ENCODE measurements at places on chromosomes 5 and 9.

- DNase-seq = no peak
Observed at GRCh38 chr5:140312791-140313189, 9.9 kb upstream of the PFDN1 start.

- no peak for DNase-seq
Observed at GRCh38 chr9:19615036-19615624, 173.7 kb downstream of the SLC24A2 start.

DNA sequence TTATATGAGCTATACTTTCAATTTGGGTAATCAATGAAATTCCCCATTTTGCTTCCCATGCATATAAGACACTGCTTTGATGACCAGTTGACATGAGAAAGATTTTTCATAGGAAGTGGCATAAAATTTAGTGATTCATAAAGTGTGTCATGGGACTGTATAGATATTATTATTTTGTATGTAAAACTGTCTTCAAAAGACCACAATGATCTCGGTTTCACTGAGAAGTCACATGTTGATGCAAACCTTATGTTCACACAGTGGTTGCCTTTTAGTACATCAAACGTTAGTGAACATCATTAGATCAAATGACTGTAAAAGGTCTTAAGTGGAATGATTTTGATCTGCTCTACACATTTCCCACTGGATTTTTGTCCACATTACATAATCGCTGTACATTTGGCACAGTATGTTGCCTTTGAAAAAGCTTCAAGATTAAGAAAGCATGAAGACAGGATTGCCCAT, 349.2 kb upstream of the MEF2C start:
- no peak for DNase-seq

- DNase-seq = peak; percentile 71
Observed at GRCh38 chr5:72234265-72234700, 85.8 kb downstream of the MRPS27 start.

GRCh38 chr9:127525401-127526188, 74.3 kb downstream of the LRSAM1 start:
- peak; percentile 51 for DNase-seq

DNA sequence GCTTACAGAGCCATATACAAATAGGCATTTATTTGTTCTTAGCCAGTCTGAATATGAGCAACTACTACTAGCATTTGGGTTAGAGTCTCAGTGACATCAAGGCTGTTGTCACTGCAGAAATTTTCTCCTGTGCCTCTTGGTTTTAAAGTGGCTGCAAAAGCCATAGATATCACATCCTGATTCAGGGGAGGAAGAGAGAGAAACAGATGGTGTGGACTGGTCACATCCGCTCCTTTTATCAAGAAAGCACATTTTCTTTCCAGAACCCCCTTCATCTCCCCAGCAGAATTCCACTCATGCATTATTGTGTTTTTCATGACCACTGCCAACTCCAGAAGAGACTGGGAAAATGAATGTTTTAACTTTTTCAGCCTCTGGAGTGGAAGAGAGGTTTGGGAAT, 69.8 kb downstream of the PTTG1 start:
- DNase-seq = no peak

GRCh38 chr9:100602342-100602801, 24.5 kb downstream of the CAVIN4 start:
- DNase-seq = peak; percentile 15

GRCh38 chr9:4805191-4805918, 12.6 kb downstream of the RCL1 start:
- no peak for DNase-seq

GRCh38 chr5:174790906-174791305, 66.5 kb downstream of the MSX2 start:
- peak; percentile 94 for DNase-seq

GRCh38 chr5:16612007-16612406, 4.8 kb downstream of the RETREG1 start:
- DNase-seq = peak; percentile 86

DNA sequence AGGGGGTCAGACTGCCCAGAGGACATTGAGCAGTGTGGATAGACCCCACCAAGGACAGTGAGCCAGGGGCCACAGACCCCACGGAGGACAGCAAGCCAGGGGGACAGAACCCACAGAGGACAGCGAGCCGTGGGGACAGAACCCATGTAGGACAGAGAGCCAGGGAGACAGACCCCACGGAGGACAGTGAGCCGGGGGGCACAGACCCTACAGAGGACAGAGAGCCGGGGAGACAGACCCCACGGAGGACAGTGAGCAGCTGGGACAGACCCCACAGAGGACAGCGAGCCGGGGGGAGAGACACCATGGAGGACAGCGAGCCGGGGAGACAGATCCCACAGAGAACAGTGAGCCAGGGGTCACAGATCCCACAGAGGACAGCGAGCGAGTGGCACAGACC, 3.4 kb upstream of the ZDHHC11 start:
- DNase-seq = no peak

- DNase-seq = no peak
Observed at GRCh38 chr5:74865804-74866595, at the start of gene FAM169A. Gene FAM169A, minus strand, starts transcription at chr5:74866387. Its CDS starts 24,711 bp downstream, at chr5:74841676.

GRCh38 chr5:5078009-5078897, 61.9 kb upstream of the ADAMTS16 start:
- DNase-seq = no peak

DNA sequence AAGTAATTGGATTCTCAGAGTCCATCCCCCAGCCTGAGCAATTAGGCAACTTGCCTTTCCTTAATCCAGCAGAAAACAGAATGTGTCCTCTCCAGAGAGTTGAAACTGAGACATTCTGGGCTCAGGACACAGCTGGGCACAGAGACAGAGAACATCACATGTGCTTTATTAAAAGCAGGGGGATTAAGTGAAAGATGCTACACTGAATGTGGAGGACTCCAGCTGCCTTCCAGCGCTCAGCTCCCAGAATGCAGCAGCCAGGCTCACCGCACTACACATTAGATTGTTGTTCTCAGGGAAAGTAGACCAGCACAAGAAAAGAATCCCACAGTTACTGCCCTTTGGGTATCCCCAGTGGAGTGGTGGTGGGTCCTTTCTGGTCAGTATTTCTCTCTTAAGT, 141.6 kb upstream of the IL12B start:
- no peak for DNase-seq

DNA sequence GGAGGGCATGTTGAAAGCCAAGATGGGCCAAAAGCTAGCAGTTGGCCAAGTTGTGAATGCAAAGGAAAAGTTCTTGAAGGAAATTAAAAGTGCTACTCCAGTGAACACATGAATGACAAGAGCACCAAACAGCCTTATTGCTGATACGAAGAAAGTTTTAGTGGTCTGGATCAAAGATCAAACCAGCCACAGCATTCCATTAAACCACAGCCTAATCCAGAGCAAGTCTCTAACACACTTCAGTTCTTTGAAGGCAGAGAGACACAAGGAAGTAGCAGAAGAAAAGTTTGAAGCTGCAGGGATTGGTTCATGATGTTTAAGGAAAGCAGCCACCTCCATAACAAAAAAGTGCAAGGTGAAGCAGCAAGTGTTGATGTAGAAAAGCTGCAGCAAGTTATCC, 71.6 kb downstream of the ERCC6L2 start:
- no peak for DNase-seq
